NCI-H510A treated with DMSO at 0.1 percent for 48 hours (cell line): ENCODE measurements at places on chromosomes 4 and X.

DNA sequence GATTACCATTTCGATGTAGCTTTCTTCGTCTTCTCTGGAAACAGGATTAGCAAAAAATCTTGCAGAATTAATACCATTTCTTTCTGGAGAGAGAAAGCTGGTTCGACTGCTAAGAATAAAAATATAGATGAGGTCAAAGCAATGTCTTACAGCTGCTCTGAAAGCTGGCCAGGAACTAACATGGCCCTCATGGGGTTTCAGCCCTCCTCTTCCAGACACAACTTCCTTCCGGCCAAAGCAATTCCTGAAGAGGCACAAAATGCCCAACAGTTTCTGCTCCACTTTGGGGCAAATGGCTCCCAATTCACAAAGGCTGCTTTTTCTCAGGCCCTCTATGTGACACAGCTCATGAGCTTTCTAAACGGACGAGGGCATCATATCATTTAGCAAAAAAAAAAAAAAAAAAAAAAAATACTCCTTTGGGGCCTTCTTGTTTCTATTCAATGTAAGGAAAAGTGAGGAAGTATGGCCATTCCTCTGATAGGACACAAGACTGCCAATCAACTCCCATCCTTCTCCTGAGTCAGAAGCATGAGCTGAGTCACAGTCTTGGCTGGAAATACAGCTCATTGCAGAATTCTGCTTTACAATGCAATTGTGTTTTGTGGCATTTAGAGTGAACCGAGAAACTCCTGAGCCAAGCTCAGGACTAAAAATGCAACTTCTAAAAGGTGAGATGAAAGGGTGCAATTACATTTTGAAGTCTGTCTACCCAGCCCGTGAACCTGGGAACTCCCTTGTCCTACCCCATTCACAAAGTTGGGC lies 42.7 kb upstream of the CTAG2 start:
- DNase-seq, result no peak

GRCh38 chrX:50565718-50566117 lies 95.1 kb upstream of the DGKK start:
- DNase-seq, result no peak

GRCh38 chr4:74328501-74328900 lies 20.2 kb downstream of the EPGN start:
- no peak for DNase-seq

DNA sequence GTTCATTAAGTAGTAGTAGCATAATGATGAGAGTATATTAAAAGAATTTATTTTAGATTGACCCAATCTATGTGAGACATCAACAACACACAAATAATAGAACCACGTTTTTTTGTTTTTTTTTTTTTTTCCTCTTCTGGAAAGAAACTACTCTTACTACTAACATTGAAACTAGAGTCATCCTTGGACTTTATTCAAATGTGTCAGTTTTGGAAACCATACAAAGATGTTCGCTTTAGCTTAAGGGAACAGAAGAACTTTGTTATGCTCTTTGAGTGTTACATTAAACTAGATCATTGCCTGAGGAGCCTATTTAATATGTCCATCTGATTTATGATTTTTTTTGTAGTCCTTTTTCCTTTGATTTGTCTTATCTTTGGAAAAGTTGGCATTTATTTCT lies 166.7 kb downstream of the RPA4 start:
- DNase-seq, result no peak

GRCh38 chrX:154063234-154063633 lies 34.3 kb downstream of the MECP2 start:
- no peak for DNase-seq

DNA sequence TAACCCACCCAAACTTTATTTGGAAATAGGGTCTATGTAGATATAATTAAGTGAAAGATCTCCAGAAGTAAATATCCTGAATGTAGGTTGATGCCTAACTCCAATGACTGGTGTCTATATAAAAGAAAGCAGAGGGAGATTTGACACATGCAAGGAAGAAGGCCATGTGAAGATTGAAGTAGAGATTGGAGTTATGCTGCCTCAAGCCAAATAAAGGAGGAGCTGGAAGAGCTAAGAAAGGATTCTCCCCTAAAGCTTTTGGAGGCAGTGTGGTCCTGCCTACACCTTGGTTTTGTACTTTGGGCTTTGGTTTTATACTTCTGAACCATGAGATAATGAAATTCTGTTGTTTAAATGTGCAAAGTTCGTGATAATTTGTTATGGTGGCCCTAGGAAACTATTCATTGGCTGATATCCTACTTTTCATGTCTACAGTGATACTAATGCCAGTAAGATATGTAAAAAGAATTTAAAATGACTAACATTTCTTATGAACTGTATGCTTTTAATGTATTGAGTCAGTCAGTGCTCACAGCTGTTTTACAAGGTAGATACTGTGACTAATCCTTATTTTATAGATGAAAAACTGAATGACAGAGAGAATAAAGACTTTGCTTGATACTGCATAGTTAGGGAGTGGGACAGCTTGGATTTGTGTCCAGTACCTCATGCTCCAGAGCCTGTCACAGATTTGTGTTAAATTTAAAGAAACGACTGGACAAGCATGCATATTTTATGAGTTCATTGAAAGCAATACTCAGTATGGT lies 5.9 kb upstream of the RAB40AL start:
- DNase-seq, result no peak

DNA sequence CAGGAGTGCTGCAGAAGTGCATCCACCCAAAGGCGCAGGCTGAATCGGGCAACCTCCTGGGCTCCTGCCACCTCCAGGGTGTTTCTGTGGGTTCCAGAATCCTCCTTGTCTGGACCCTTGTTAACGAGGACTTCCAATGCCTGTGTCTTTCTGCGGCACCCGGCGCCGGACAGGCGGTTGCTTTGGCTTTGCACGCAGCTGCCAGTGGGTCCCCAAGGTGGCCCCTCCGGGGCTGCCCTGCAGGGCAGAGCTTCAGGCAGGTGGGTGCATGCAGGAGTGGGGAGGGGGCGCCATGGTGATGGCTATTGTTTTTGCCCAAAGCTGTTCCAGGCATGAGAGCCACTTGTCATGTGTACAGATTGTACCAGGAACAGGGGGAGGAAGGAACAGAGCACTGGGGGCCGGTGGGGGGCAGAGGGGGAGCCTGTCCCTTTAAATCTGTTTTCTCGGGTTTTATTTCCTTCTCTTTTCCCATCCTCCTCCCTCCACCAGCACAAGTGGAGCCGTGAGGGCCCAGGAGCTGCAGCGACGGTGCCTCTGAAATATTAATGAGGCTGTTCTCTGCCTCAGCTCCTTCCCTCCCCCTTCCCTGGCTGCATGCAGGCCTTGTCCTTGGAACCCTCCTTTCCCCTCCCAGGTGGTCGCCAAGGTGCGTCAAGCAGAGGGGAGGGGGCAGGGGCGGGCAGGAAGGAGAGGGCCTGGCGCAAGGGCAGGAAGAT lies 13.1 kb downstream of the ATP2B3 start:
- DNase-seq, result no peak

DNA sequence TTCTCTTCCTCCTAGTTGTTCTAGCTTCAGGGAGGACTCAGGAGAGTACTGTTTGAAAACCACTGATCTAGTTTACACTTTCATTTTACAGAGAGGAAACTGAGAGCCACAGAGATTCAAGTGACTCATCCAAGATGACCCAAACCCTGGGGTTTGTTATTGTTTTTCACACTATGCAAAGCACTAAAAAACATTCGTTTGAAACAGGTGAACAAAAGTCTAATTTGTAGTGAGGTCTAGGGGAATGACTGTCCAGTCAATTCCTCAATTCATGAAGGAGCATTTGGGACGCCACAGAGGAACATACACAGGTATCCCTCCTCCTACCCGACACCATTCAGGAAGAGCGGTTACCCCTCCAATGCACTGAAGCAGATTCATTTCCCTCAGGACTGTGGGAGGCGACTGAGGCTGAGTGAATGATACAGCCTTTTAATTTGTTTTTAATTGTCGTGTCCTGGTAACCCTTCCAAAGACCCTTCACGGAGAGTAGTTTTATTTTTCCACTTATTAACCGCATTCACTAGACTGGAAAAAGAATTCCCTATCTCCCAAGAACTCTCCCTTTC lies 30.3 kb downstream of the TLR10 start:
- no peak for DNase-seq

DNA sequence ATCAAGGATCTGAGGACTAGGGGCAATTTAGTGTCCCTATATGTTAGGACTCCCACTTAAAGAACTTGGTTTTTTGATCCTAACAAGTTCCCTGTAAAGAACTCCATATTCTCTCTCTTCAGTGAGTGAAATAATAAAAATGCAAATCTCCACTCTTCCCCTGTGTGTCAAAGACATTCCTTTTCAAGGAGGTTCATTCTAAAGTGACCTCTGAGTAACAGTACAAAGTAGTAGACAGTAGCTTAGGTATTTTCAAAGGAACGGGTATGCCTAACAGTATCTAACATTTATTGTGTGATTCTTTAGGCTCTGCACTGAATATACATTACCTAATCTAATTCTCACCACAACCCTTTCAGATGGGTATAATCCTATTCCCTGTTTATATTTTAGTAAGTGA lies 58.4 kb upstream of the SCOC start:
- no peak for DNase-seq

DNA sequence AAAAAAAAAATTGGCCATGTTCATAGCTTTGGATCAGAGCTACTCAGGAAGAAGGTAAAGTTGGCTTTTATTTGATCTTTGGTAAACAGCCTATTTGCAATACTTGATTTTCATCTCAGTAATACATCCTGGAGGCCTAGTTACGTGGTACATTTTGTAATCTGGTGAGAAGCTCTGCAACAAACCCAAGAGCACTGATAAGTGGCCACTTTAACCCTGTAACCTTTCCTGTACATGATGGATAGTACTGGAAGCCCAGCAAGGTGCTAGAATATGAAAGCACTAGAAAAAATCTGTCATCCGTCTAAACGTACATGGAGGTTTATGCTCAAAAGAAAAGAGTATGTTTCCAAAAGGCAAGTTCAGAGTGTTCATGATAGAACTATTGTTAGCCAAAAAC lies 88.3 kb upstream of the BMP2K start:
- no peak for DNase-seq

DNA sequence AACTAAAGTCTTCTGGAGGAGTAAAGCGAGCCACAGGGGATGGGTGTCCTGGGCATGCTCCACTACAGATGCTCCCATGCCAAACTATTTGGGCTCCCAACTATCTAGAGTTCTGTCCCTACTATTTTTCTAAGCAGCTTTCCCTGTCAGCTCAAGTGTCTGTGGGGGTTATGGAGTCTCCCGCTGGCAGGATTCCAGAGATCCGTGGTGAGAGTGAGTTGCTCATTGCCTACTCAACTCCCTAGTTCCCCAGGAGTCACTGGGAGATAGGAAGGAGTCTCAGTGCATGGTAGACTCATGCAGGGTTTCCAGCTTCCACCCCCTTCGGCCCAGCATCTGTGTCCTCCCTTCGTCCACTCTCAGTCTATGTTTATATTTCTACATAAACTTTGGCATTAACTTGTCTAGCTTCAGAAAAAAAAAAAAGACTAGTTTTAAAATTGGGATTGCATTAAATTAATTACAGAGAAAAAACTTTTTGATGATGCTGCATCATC lies 55.1 kb upstream of the INPP4B start:
- DNase-seq, result no peak

DNA sequence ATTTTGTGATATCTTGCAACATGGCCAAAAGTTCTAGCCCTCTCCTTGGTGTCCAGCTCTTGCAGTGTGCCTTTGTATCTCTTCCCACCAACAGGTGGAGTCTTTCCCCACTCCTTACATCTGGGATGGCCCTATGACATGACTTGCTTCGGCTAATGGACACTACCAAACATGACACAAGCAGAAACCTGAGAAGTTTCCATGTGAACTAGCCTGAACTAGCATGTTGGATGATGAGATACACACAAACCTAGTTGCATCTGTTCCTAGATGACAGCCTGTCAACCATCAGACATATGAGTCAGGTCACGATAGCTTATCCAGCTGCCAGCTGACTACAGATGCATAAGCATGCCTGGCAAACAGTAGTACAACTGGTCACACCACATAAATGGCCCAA lies 207.5 kb upstream of the FTHL17 start:
- peak; percentile 2 for DNase-seq

DNA sequence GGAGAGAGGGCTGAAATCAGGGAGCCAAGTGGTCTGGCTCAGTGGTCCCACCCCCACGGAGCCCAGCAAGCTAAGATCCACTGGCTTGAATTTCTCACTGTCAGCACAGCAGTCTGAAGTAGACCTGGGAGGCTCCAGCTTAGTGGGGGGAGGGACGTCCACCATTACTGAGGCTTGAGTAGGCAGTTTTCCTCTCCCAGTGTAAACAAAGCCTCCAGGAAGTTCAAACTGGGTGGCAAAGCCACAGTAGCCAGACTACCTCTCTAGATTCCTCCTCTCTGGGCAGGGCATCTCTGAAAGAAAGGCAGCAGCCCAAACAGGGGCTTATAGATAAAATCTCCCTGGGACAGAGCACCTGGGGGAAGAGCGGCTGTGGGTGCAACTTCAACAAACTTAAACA lies 88.1 kb downstream of the NPFFR2 start:
- peak; percentile 62 for DNase-seq

DNA sequence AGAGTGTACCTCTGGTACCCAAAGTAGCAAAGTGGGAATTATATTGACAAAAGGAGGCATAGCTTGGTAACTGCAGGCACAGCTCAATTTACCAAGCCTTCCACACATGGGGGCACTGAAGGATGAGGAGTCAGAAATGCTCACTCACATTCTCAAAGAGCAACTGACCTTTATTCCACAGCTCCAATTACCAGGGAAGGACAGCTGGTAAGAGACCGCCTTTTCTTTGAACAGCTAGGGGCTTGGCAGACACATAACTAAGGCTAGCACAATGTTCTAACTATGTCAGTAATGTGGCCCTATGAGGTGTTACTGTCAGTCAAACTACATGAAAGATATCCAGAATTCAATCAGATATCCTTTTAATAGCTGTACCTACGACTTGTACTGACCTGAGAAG lies 20.5 kb upstream of the STS start:
- DNase-seq, result no peak

DNA sequence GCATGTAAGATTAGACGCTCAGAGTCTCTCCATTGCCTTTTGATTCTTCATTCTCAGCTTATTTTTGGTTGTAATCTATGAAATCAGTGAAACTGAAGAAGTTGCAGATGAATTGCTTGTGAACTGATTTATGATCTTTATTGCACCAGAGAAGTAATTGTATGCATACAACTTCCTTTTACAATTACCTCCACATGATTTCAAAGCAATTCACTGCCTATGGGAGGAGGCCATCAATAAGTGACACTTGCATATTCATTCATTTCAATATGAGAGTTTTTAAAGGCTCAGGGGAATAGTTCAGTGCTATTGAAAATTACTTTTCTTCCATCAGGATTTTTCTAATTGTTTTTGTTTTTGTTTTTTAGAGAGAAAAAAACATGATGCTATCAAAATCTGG lies 222.3 kb downstream of the NKX6-1 start:
- no peak for DNase-seq
